Spleen (tissue), 13 donors: ENCODE measurements at places on chromosomes 3 and 15.

DNA sequence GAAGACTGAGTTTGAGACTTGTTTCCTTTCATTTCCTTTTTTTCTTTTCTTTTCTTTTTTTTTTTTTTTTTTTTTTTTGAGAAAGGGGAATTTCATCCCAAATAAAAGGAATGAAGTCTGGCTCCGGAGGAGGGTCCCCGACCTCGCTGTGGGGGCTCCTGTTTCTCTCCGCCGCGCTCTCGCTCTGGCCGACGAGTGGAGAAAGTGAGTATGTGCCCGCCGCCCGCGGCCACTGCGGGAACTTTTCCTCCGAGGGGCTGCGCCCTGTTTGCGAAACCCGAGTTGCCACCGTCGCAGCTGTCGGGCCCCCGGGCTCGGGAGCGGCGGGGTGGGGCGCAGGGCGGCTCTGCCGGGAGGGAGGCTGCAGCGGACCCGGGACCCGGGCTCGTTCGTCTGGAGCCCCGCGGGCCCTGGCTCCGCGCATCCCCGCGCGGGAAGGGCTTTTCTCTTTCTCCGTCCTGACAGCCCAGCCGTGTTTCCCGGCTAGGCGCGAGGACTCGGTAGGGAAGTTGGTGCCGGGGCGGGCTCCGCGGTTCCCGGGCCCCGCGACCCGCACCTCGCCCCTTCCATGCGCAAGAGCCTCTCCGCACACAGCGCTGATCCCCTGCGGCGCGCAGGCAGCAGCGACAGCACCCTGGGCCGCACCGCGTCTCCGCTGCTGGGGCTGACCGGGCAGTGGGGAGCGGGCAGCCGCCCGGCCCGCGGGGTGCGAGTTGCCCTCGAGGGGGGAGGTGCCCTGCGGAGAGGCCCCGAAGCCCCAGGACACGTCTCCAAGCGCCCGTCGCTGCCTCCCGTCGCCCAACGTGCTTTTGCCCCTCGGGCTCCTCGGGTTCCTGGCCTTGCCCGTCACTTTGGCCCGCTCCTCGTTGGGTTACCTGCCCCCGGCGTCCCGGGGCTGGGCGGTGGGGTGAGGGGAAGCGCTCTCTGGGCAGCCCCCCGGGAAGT, 1.4 kb downstream of the IGF1R start:
- peak; percentile 91 for DNase-seq

- DNase-seq = no peak
Measured at GRCh38 chr3:6223572-6223971, 637.3 kb upstream of the GRM7 start.

DNA sequence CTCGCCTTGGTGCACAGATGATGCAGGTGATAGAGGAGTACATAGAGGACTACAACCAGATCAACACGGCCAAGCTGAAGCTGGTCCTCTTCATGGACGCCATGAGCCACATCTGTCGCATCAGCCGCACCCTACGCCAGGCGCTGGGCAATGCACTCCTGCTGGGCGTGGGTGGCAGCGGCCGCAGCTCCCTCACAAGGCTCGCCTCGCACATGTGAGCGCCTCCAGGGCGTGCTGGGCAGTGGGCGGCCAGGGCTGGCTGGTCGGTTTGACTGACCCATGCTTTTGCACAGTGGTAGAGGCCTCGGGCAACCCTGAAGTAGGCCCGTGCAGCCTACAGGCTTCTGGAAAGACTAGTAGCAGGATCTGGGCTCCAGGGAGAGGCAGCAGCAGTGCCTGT, 63.3 kb downstream of the SEMA3G start:
- DNase-seq = no peak

GRCh38 chr3:89270201-89270600, 162.8 kb downstream of the EPHA3 start:
- DNase-seq = no peak
